T-helper 2 cell treated with Interferon-gamma antibody and Interleukin-4, amounts not matched to agents 5 μg/mL and 100 μg/mL, for 36 hours (primary cell): ENCODE measurements at places on chromosomes 1 and 21.

GRCh38 chr1:33874636-33875035, 10.8 kb downstream of the HMGB4 start:
- no peak for DNase-seq

GRCh38 chr1:44314452-44314851, 40.6 kb downstream of the ERI3 start:
- no peak for DNase-seq

DNA sequence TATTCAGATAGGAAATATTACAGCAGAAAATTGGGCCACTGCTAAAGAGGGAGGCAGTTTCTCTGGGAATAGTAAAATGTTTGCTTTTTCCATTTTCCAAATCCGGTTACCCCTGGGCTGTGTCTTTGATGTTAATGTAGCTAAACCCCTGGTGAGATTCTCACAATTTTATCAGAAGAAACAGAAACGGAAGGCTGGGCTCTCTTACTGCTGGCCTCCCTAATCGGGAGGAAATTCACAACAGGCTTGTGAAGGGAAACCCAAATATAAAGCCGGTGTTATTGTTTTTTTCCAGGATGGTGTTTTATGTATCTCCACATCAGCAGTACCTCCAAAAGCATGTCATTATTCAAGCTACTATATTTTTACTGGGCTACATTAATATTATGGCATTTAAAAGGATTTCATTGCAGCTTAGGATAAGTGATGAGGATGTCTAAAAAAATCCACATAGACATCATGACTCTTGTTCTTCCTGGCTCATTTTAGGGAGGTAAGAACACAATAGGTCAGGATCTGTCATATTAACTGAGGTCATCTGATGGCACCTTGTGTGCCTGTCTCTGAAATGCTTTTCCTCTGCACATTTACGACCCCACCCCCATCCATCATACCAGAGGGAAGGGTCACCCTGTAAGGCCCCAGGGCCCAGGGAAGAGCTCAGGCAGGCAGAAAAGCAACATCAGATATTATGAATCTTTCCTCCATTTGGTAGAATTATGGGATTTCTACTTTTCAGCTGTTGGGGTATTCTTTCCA, 158.7 kb downstream of the DSCAM start:
- DNase-seq, result no peak

DNA sequence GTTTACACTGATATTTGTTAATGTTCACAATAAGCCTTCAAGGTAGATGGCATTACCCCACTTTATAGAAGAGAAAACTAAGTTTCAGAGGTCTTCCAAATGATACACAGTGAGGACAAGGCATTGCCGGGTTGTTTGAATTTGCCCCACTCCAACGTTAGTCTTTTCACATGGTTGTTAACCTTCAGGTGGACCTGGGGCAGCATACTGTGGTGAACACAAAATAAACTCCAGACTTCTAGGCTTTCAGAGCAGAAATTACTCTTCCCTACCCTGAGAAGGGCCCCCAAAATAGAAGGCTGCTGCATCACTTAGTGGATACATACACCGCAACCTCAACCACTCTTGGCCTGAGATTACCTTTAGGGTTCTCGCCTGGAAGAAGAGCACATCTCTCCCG, 3.4 kb upstream of the KHDRBS1 start:
- DNase-seq, result no peak

GRCh38 chr21:15966231-15966630, 236.4 kb downstream of the USP25 start:
- DNase-seq, result no peak

DNA sequence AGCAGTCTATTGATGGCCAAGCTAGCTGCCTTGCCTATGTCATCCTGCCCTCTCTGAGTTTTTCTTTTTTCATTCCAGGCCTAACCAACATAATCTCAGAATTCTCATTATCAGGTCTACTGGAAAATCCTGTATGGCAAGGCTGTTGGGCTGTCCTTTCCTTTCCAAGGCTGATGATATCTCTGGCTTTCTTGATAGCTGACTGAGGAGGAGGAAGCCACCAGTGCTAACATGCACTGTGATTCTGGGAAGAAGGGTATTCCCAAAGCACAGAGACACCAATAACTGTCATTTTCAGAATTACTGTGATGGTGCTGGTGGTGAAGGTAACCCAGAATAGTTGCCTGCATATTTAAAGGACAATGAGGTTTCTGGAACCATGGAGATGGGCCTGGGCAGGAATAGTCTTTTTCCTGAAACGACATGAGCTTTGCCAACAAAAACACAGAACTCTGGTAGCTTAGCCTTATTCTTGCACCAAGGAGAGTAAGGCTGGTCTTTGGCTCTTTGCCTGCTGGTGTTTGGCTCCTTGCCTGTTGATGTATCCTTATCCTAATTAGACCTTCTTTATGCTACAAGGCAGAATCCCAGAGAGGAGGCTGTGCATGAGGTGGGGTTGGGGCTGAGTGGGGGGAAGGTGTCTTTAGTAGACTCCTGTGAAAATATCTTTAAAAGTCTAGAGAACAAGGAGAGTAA, 157.4 kb downstream of the TNFSF18 start:
- no peak for DNase-seq

GRCh38 chr1:219201656-219202055, 28.0 kb downstream of the LYPLAL1 start:
- no peak for DNase-seq

- DNase-seq, result peak; percentile 40
Observed at GRCh38 chr21:14569868-14570267, 23.8 kb upstream of the SAMSN1 start.

DNA sequence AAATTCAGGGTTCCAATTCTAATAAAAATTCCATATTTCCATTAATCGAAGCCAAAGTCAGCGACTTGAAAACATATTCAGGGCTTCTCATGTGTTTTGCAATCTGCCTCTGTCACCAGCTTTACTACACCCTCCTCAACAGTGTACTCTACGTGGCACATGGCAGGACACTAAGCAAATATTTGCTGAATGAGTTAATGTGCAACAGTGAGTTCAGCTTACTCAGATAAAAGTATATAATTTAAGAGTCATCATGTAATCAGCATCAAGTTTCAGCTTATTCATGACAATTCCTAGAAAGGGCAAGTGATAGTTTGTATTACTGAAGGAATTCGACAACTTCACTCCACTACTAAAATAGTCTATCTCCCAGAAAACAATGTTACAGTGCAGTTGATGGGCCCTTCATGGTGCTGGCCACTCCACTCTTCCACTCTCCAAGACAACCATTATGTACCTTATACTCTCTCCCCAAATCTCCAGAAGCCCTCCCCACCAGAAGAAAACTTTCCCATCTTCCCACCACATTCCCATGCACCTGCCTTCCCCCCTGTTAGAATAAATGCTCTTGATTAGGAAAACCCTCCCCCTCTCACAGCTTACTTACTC, 97.3 kb downstream of the TTLL7 start:
- no peak for DNase-seq

DNA sequence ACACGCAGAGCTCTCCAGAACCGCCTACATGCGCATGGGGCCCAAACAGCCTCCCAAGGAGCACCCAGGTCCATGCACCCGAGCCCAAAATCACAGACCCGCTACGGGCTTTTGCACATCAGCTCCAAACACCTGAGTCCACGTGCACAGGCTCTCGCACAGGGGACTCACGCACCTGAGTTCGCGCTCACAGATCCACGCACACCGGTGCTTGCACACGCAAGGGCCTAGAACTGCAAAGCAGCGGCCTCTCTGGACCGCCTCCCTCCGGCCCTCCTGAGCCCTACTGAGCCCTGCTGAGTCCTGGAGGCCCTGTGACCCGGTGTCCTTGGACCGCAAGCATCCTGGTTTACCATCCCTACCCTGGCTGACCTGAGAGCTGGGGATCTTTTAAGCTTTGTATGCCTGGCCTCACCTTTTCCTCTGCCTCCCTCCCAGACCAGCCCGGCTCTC, 8.3 kb downstream of the OLIG2 start:
- no peak for DNase-seq

- DNase-seq, result peak; percentile 53
Observed at GRCh38 chr1:8989821-8990220, 36.4 kb downstream of the SLC2A7 start.

DNA sequence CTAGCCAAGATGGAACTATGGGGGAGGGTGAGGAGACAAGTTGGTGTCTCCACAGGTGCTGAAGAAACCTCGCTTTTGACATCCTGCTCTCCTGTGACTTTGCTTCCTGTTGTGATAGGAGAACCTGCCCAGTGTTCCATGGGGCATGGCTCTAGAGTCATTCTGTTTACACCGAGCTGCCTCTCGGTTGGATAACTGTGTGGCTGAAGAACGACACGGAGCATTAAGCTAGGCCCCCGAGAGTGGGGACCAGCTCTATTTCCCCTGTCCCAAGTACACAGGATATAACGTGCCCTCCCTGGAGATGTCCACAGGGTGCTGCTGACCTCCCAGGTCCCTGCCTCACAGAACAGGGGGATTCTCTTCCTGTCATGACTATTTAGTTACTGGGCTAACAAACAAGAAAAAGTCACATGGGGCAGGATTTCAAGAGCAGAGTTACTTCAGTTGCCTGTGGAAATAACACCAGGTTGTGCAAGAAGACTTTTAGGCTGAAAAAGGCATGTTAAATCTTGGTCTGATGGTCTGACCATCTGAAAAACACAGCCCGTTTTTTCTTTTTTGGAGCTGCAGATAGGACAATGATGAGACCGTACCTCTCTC, 29.4 kb upstream of the PPP2R5A start:
- no peak for DNase-seq

GRCh38 chr1:53327182-53327913, 522 bp downstream of the LRP8 start:
- peak; percentile 49 for DNase-seq

GRCh38 chr1:51410568-51411460, 80.5 kb upstream of the TTC39A start:
- DNase-seq, result no peak

DNA sequence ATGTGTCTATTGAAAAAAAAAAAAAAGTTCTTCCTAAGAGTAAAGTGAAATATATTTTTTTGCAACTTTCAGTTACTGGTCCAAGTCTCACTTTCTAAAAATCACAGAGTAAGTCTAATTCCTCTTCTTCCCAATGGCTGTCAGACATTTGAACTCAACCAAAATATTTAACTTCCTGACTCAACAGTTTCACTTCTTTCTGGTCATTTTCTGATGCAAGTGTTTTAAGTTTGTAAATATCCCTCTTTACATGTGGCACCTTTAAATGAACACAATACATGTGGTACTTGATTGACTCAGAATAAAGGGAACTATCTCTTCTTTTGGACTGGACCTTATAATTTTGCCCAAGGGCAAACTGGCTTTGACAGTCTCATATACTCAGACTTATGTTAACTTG, 76.7 kb downstream of the ASH1L start:
- no peak for DNase-seq

DNA sequence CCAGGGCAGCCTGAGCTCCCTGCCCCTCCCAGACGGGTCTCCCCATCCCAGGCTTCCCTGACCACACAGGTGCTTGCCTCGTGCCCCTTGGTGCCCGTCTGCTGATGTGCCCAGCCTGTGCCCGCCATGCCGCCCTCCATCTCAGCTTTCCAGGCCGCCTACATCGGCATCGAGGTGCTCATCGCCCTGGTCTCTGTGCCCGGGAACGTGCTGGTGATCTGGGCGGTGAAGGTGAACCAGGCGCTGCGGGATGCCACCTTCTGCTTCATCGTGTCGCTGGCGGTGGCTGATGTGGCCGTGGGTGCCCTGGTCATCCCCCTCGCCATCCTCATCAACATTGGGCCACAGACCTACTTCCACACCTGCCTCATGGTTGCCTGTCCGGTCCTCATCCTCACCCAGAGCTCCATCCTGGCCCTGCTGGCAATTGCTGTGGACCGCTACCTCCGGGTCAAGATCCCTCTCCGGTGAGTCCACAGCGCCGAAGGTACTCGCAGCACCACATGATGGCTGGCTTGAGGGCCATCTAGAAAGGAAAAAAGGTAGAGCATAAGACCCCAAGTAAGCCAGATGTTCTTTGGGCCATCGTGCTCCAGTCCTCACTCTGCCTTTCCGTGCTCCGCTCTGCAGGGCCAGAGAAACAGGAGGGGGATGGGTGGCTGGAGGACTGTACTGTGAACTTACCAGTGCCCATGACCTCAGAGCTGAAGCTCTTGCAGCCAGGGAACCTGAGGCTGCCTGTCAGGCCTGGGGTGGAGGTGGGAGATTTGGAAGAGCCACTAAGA, 1.4 kb downstream of the ADORA1 start:
- DNase-seq, result no peak

GRCh38 chr1:16394977-16395376, 27.9 kb downstream of the SZRD1 start:
- DNase-seq, result no peak

DNA sequence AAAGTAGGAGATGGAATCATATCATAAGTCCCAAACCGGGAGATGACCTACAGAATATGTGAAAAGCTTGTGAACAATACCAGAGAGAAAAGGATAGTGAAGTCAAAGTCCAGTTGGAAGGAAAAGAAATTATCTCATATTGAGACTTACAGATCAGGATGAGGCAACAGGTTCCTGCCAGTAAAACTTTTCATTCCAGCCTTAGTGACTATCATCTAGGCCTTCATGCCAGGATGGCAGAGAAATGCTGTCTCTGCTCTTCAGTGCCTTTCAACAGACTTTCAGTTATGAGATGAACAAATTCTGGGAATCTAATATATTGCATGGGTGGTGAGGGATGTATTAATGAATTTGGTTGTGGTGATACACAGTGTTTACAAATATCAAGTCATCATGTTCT, 52.3 kb downstream of the NTMT2 start:
- no peak for DNase-seq

GRCh38 chr1:93773049-93773838, 91.6 kb upstream of the BCAR3 start:
- DNase-seq, result no peak

GRCh38 chr1:119489201-119489600, 17.8 kb upstream of the HSD3B1 start:
- DNase-seq, result no peak

- DNase-seq, result no peak
Observed at GRCh38 chr1:201460814-201461644, 8.0 kb downstream of the PHLDA3 start.

DNA sequence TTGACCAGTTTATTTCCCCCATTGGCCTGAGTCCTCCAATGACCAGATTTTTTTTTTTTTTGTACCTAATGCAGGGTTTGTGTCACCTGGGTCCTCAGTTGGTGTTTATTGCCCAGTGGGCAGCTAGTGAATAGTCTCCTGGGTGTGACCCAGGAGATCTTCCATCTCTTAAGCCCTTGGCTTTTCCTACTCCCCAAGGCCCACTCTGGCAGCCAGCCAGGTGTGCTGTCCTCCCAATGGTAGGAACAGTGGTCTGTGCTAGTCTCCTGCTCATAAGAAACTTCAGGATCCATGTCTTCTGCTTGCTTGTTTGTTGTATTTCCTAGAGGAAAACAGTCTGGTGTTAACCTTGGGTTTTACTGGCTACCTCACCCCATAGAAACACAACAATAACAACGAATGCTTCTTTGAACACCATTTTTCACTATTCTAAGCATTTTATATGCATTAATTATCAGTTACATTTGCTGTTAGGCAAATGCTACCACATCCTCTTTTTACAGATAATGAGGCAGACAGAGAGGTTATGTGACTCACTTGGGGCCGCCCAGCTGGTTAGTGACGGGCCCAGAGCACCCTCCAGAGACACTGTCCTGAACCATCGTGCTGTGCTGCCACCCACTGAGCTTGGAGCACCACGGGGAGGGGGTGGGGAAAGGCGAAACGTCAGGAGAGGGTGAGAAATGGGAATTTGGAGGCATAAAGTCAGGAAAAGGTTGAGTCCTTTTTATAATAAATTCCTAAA, 107.5 kb downstream of the HIVEP3 start:
- peak; percentile 59 for DNase-seq

- DNase-seq, result peak; percentile 16
Observed at GRCh38 chr1:164660412-164660772, 101.4 kb downstream of the PBX1 start.
